T-cell (primary cell): ENCODE measurements at places on chromosomes 3 and 15.

- DNase-seq = no peak
Observed at GRCh38 chr3:55330355-55330754, 156.8 kb downstream of the WNT5A start.

DNA sequence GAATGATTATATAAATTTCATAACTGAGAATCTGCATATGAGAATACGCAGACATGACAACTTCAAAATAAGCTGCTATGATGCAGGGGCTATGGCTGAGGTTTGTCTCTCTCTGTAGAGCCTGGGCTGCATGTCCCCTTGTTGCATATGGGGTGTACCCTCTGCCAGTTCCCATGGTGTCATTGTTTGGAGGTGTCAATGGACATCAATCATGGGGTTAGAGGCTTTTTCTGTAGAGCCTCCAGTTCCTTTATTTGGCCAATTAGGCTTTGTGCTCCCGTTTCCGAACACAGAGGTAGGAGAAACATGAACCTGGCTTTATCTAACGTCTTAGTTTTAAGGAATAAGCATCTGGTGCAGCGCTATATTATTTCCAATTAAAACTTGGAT, 77.3 kb upstream of the RARB start:
- no peak for DNase-seq

- DNase-seq = no peak
Observed at GRCh38 chr3:138600100-138600745, 6.2 kb upstream of the CEP70 start.

GRCh38 chr3:49415931-49416601, 3.8 kb downstream of the TCTA start:
- peak; percentile 79 for DNase-seq

GRCh38 chr3:42161050-42161935, 70.1 kb downstream of the TRAK1 start:
- DNase-seq = no peak

GRCh38 chr3:103127098-103127630, 692.3 kb downstream of the ZPLD1 start:
- no peak for DNase-seq

GRCh38 chr3:62659660-62660059, 215.6 kb downstream of the CADPS start:
- no peak for DNase-seq

DNA sequence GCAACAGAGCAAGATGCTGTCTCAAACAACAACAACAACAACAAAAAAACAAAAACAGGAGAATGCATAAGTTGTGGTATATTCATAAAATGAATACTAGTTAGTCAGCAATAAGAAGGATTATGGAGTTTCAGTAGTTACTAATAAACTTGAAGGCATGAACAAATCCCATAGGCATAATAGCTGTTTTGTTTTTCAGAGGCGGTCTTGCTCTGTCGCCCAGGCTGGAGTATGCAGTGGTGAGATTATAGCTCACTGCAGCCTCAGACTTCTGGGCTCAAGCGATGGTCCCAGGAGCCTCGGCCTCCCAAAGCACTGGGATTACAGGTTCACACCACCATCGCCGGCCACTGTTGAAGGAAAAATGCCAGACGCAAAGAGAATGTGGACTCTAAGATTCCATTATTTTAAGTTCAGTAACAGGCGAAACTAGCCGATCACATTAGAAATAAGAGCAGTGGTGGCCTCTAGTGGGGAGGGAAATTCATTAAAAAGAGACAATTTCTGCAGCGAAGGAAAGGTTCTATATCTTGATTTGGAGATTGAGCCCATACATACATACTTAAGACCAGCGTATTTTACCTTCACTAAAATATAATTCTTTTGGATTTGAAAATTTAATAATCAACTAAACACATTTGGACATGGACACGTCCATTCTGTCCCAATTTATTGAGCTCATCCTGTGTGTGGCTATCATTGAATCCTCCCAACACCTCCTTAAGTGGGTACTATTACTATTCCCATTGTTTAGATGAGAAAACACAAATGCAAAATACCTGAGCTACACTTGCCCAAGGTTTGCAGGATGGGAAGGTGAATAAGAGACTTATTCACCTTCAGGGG, 27.4 kb upstream of the HDAC11 start:
- peak; percentile 18 for DNase-seq

GRCh38 chr15:68314563-68314962, 37.0 kb downstream of the FEM1B start:
- DNase-seq = no peak

DNA sequence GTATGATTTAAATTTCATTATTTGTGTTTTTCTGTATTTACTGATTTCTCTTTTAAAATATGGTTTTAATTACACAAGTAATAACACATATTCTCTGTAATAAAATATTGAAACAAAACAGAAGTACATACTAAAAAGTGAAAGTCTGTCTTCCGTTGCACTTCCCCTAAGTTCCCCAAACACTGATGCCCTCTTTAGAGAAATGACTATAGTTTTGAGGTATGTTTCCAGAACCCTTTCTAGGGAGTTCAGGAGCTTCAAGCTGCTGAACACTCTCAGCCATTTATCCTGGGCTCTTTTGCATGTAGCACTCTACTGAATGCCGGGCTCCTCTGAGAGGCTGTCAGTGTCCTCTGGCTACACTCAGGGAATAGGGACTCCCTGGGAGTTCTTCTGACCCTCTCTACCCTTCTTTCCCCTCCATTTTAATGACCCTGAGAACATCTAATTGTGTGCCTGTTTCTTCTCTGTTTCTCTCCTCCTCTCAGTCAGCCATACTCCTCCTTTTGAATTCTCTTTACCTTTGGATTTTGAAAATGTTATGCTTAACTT, 60.4 kb upstream of the KCNAB1 start:
- no peak for DNase-seq

- no peak for DNase-seq
Observed at GRCh38 chr3:129037093-129037419, 23.5 kb upstream of the GP9 start.

- peak; percentile 62 for DNase-seq
Observed at GRCh38 chr15:40313531-40314398, 6.0 kb upstream of the PLCB2 start.

DNA sequence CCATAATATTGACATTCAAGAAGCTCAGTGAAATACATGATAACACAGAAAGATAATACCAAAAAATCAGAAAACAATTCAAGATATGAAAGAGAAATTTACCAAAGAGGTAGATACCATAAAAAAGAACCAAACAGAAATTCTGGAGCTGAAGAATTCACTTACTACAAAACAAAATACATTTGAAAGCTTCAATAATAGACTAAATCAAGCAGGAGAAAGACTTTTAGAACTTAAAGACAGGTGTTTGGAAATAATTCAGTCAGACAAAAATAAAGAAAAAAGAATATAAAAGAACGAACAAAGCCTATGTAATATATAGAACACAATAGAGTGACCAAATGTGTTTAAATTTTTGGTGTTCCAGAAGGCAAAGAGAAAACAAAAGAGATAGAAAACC, 158.7 kb downstream of the MOBP start:
- DNase-seq = no peak

- peak; percentile 85 for DNase-seq
Observed at GRCh38 chr15:69394556-69395282, 19.4 kb upstream of the KIF23 start.

DNA sequence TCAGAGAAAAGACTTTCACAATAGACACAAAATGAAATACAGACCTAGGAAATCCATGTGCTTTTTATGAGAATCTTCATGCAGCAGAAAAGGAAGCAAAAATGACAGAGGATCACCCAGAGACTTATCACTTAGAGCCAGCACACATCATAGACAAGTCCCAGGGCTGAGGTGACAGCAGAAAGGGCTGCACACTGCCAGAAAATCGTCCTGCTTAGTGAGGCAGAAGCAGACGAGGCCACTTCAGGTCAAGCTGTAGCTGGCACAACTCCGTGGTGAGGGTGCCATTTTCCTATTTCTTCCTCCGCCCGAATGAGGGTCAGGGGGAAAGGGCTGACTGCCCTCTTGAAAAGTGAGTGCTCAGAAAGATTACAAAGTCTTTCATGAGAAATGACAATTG, 95.9 kb upstream of the TNIK start:
- no peak for DNase-seq

DNA sequence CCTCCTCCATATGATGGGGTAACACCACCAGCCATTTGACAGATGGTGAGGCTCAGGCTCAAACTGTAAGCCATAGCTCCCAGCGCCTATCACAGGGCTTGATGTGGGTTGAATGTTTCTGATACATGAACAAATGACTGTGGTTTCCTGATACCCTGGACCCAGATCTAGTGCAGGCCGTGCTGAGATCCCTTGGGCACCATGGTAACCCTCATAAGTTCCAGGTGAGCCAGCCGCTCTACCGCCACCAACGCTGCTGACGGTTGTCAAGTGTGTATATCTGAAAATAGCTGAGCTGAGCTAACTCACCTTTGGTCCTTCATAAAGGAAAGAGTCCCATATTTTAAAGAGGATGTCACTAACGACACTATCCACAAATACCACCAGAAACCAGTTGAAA, 74.5 kb downstream of the TBC1D2B start:
- DNase-seq = no peak

DNA sequence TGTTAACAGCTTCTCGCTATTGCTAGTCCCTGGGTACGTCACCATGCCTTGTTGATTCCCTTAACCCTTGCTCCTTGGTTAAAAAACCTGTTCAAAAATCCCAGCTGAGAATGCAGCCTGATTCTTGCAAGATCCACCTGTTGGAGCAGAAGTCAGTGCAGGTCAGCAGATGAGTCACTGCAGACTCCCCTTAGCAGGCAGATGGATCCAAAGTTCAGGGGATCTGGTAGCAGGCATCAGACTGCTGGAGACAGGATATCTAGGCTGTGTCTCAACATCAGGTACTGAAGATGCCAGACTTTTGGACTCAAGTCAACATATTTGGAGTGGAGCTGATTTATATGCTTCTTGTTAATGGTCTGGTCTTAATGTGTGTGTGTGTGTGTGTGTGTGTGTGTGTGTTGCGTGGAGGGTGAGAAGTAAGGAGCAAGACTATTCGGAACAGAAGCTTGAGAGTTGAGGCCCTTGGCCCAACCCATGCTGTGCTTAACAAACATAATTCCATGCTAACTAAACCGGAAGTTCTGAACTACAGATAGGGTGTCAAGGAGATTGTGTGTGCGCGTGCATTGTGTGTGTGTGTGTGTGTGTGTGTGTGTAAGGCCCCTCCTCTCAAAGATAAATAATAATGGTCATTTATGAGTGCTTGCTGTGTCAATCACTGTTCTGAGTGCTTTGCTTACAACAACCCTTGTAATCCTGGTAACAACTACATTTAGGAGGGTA, 1.0 kb upstream of the C3orf52 start:
- DNase-seq = no peak

- no peak for DNase-seq
Observed at GRCh38 chr3:85081191-85081906, 122.6 kb downstream of the CADM2 start.

- DNase-seq = no peak
Observed at GRCh38 chr3:18809640-18810305, 338.5 kb upstream of the KCNH8 start.

GRCh38 chr15:63448266-63448665, 56.1 kb upstream of the USP3 start:
- DNase-seq = no peak

DNA sequence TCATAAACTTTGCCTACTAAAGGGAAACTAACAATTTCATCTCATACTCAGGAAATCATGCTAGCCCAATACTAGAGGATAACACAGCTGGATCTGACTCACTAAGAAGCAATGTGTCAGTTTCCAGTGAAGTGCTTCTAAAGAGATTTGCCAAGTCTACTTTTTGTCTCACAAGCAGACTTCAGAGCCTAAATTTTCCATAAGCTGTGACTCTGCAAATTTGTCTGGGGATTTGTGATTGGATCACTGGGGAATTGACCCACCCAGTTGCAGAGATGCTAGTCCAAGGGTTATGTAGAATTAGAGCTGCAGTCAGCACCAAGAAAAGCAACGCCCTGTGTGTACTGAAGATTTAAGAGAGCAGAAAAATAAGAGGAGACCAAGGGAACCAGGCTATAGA, 647.1 kb downstream of the NTRK3 start:
- no peak for DNase-seq

DNA sequence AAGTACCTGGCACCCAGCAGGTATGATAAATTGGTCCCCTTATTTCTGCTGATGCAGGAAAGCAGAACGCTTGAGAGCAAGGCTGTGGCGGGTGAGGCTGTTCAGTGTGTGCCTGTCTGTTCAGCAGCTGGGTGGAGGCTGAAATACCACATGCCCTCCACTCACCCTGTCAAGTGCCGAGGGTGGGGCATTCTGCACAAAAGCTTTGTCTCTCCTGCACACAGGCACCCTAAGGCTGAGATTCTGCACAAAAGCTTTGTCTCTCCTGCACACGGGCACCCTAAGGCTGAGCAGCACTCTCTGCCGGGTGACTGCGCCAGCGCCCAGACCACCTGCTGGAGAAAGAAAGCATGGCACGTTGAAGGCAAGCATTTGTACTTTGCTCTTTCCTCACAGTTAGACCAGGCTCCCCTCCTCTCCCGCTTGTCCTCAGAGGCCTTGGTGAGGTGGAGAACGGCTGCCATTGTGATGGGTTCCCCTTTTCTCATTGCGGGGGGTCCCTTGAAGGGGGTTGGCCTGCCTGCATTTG, 97.5 kb downstream of the BDH1 start:
- no peak for DNase-seq

GRCh38 chr15:48695827-48696573, 50.5 kb upstream of the FBN1 start:
- DNase-seq = no peak

- no peak for DNase-seq
Observed at GRCh38 chr15:58467121-58467721, 35.4 kb downstream of the LIPC start.

DNA sequence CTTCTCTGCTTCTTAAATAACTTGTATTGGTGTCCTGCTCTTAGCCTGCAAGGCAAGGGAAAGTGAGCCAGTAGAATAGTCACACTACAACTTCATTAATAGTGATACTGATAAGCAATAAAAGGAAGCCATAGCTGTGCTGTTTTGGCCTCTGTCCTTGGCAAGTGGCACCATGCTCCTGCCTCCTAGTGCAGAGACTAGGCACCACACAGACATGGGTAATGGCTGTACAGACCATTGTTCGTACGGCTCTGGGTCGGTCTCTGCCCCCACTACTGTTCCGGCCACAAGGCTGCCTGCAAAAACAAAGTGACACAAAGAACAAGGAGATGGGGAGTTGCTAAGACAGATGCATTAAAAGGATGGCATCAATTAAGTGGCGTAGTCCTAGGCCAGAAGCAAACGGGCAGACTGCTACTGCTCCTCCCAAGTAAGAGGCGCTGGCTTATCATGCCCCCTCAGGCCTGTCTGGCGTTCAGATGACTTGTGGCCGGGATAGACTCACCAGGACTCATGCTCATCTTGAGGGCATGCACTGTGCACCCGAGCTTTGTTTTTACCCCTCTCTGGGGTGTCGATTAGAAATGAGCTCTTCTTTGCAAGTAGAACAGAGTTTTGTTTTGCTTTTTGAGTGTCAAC, 75.6 kb downstream of the TRAK1 start:
- no peak for DNase-seq

- DNase-seq = no peak
Observed at GRCh38 chr15:91482799-91483198, 370.7 kb upstream of the SLCO3A1 start.

GRCh38 chr3:188299068-188299467, 145.1 kb downstream of the LPP start:
- DNase-seq = no peak
